ENCODE measurements at places on chromosomes 16 and 17.

GRCh38 chr17:55926276-55926990, 175.6 kb downstream of the PCTP start:
- DNase-seq = no peak

DNA sequence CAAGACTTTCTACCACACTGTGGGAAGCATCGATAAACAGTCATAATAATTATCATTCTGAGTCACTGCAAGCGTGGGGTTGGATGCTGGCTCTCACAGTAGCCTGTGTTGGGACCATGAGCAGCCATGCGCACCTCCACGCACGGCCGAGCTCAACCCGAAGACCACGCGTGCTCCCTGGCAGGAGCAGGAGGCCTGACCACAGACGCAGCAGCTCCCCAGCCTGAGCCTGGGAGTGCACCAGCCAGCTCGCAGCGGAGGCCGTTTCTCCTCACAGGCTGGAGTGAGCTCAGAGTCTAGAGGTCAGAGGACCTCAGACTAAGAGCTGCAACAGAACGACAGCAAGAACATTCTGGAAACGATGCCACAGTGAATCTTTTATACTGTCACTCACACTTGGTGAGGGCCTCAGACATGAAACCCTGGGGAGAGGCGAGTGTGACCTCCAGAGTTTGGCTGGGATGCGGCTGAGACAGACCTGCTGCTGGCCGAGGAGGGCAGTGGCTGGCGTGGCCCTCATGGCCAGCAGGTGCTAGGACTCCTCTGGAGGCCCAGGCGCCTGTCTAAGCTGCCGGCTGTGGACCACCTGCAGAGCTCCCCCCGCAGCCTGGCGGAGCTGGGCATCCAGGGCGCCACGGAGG, 6.0 kb downstream of the NDUFAF8 start:
- no peak for DNase-seq

GRCh38 chr16:11254913-11255736, 879 bp downstream of the SOCS1 start:
- DNase-seq = no peak

- DNase-seq = no peak
Measured at GRCh38 chr16:66152181-66152580, 214.3 kb upstream of the CDH5 start.

- DNase-seq = no peak
Measured at GRCh38 chr16:85544016-85544415, 69.1 kb upstream of the GSE1 start.

DNA sequence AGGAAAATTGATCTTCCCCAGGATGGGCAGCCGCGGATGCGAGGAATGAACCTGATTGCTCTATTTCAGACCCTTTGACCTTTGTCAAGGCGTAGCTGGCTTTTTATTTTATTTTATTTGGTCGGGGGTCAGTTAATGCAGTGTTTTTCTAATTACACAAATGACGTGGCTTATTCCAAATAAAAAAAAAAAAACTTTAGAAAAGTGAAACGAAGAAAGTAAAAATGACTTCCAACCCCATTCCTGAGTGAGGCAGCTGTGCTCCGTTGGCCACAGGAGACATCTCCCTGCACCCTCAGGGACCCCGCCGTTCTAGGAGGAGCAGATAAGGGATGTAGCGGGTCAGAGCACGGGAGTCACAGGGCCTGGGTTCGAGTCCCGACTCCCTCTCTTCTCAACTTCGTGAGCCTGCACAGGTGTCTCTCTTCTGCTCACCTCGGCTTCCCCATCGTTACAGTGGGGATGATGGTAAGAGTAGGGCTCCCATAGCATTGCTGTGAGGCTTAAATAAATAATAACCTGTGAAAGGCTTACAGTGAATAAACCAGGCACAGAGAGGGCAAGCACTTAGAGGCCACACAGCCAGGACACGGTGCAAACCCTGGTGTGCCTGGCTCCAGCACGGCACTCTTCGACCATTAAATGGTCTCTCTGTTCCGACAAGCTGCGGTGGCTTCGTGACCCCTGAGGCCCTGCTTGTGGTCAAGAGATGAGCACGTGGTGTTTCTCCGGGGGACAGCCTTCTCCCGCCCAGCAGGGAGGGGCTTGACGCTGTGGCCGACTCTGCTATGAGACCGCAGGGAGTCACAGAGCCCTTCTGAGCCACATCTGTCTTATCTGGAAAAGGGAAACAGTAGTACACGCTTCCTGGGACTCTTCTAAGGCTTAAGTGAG, 10.2 kb downstream of the FOXF1 start:
- DNase-seq = no peak

DNA sequence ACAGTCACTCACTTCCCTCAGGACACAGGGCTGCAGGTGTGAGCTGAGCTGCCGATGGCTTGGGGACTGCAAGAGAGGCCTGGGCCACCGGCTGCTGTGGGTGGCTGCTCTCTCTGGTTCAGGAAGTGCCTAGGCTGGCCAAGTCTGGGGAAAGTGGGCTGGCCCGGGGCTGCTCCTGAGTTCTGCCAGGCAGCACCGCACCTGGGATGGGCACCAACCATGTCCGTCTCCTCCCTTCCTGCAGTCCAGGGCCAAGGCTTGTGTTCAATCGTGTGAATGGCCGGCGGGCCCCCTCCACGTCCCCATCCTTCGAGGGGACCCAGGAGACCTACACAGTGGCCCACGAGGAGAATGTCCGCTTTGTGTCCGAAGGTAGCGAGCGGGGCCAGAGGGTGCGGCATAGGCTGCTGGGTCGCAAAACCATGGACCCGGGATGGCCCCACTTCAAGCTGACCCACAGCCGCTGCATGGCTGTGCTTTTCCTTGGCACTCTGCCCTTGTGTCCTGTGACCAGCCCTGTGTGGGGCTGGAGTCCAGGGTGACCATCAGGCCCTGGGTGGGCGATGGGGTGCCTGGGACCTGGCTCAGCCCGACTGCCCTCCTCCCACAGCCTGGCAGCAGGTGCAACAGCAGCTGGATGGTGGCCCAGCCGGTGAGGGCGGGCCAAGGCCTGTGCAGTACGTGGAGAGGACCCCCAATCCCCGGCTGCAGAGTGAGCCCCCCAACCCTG, 1.8 kb upstream of the WDR90 start:
- no peak for DNase-seq
